ENCODE measurements at places on chromosomes 4 and X. TPM values are rescaled to one million over a fixed set of nuclear protein-coding genes. Genes with fewer than 3 reads are reported as not detected.

Gene ATP7A
- total RNA-seq = 15.1 TPM

Gene RBMXL3
- not detected for total RNA-seq

Gene ZCCHC12
- 61.6 TPM for total RNA-seq

Gene MFSD8
- 65.6 TPM for total RNA-seq

Gene RASL11B
- total RNA-seq = 19.2 TPM

Gene PAGE1
- total RNA-seq = 0.41 TPM

Gene ARHGAP36
- total RNA-seq = 0.41 TPM

Gene KDR
- total RNA-seq = 11.0 TPM

Gene PAGE5
- not detected for total RNA-seq

Gene EIF2S3
- 296 TPM for total RNA-seq

Gene CSAG1
- total RNA-seq = not detected

Gene RAB33A
- 42.4 TPM for total RNA-seq

Gene BTK
- total RNA-seq = 0.41 TPM

Gene TACR3
- total RNA-seq = 2.4 TPM

Gene ADH4
- total RNA-seq = not detected

Gene COX7B
- total RNA-seq = 79.9 TPM

Gene CENPVL2
- total RNA-seq = 3.3 TPM

Gene EVC2
- total RNA-seq = 2.0 TPM

Gene FHL1
- total RNA-seq = 90.1 TPM

Gene CORIN
- total RNA-seq = 0.82 TPM

Gene PPARGC1A
- 4.5 TPM for total RNA-seq

DNA sequence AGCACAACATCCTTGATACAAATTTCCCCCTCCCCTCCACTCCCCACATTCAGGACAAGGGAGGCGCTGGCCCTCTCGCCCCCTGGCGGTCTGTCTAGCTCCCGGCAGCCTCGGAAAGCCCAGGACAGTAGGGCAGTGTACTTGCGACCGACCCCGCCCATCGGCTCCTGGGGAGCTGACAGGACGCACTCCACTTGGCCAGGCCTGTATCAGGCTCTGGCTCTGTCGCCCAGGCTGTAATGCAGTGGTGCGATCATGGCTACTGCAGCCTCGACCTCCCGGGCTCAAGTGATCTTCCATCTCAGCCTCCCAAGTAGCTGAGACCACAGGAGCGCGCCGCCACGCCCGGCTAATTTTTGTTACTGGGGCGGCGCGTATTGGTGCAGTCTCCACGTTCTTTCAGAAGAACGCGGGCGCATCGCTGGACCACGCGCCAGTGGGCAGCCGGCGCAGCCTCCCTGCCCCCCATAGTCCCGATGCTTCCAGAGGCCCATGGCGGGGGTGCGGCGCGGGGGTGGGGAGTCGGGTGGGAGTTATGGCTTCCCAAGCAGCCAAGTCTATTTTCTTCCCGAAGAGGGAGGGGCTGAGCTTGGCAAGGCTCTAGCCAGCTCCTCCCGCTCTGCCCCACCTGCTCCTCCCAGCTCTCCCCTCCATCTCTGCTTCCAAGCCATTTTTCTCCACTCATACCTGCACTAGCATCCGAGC, 7.8 kb upstream of the AKAP14 start:
- DNase-seq = peak; percentile 28

- no peak for DNase-seq
Measured at GRCh38 chr4:88937081-88937480, 119.9 kb downstream of the FAM13A start.

- DNase-seq = no peak
Measured at GRCh38 chr4:85913931-85914694, 439.2 kb downstream of the ARHGAP24 start.

GRCh38 chrX:2371026-2371711, 129.6 kb downstream of the DHRSX start:
- no peak for DNase-seq

- DNase-seq = no peak
Measured at GRCh38 chr4:79025170-79025569, 85.9 kb upstream of the PAQR3 start.

GRCh38 chrX:129043138-129043537, 480.2 kb downstream of the SMARCA1 start:
- DNase-seq = no peak

GRCh38 chrX:66021401-66021764, 18.5 kb downstream of the VSIG4 start:
- DNase-seq = no peak

DNA sequence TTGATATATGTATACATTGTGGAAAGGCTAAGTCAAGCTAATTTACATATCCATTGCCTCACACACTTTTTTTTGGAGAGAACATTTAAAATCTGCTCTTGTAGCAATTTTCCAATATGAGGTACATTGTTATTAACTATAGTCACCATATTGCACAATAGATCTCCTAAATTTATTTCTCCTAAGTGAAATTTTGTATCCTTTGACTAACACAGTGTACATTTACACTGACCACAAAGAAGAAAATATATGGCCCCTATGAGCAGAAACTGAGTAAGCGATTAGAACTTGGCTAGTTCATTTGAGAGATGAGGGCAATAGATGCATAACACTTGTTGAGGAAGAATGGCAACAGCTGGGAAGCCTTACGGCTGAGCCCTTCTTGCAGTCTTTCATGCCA, 20.3 kb upstream of the GUCY1B1 start:
- no peak for DNase-seq

DNA sequence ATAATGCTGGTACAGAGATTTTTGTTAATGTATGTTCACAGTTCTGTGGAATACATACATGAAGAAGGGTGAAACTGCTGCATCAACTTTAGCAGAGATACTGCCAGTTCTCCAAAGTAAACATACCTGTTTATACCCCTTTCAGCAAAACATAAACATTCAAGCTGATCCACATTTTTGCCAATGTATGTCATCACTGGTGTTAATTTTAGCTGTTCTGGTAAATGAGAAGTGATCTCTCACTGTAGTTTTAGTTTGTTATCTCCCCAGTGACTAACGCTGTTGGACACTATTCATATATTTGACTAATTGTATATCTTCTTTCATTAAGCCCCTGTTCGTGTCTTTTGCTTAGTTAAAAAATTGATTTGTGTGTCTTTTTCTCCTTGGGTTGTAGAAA, 82.0 kb downstream of the HAUS3 start:
- no peak for DNase-seq

DNA sequence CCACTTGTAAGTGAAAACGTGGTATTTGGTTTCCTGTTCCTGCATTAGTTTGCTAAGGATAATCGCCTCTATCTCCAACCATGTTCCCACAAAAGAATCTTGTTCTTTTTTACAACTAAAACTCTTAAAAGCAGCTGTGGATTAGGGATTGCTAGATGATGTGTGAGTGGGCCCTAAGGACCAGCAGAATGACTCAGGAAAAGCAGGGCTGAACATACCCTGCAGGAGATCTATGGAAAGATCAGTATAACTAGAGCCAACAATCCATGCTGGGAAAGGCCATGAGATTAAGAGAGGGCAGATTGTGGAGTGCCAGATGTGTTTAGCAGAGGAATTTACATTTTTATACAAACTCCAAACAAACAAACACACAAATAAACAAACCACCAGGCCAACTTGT, 128.4 kb upstream of the TMEM164 start:
- no peak for DNase-seq

GRCh38 chr4:41510179-41510578, 27.8 kb upstream of the LIMCH1 start:
- no peak for DNase-seq

GRCh38 chr4:17010426-17011087, 112.1 kb upstream of the LDB2 start:
- no peak for DNase-seq

GRCh38 chrX:119625843-119626242, 19.6 kb upstream of the NKRF start:
- DNase-seq = no peak

- no peak for DNase-seq
Measured at GRCh38 chr4:151801547-151802516, 41.0 kb upstream of the GATB start.

DNA sequence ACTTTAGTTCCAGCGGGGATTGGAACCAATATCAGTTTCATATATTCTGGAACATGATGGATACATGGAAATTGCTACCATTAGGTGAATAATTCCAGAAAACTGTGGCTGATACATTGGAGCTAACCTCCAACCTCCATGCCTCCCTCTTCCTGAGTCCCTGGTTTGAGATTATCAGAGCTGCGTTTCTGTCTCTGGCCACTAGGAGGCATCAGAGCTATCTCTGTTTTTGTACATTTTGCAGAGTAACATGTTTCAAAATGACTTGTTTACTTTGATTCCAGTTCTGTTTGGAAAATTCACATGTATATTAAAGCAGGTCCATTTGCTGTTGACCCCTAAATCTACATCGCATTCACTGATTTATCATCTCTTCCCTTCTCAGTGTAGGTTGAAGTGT, 2.4 kb upstream of the RAB40AL start:
- no peak for DNase-seq

- DNase-seq = no peak
Measured at GRCh38 chr4:182493377-182493776, 250.2 kb downstream of the TENM3 start.

- no peak for DNase-seq
Measured at GRCh38 chrX:24858004-24858746, 157.6 kb downstream of the ARX start.

- DNase-seq = peak; percentile 56
Measured at GRCh38 chrX:134236626-134237614, at the start of gene CCDC160. Gene CCDC160 (plus strand): TSS chrX:134237182. CDS start chrX:134244801, 7,619 bp downstream.

DNA sequence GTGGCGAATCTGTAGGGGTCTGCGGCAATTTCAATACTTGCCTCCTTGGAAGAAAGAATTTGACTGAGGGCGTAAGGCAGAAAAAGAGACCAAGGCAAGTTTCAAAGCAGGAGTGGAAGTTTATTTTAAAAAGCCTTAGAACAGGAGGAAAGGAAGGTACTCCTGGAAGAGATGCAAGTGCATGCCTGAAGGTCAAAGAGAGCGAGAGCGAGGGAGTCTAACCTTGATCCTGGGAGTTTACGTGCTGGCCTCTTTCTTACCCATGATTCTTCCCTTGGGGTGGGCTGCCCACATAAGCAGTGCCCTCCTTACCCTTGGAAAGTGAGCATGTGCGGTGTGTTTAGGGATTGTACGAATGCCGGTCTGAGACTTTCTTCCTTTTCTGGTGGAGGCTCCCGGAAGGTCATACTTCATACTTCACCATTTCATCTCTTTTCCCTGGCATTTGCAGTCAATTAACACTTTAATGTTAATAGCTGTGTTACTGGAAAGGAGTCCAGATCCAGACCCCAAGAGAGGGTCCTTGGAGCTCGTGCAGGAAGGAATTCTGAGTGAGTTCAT, 40.0 kb downstream of the ARSD start:
- DNase-seq = no peak

DNA sequence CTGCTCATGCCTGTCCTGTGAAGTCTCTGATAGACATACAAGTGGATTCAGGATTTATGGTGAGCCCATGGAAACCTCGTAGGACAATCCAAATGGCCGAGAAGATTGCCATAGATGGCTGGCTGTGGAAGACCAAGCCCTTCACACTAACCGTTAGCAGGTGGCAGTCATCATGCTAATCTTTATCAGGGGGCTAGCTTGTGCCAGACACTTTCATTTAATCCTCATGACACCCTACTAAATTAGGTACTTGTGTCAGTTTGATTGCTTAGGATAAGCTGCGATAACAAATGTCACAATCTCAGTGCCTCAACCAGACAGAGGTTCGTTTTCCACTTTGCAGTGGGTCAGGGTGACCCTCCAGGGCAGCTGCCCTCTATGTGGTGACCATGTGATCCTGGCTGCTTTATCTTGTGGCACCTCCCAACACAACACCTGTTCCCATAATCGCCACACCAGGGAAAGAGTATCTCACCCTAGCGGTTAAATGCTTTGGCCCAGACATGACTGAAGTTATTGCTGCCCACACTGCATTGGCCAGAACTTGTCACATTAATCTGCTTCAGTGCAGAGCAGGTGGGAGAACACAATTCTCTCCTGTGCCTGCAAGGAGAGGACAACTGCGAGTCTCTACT, 60.8 kb downstream of the REPS2 start:
- no peak for DNase-seq

DNA sequence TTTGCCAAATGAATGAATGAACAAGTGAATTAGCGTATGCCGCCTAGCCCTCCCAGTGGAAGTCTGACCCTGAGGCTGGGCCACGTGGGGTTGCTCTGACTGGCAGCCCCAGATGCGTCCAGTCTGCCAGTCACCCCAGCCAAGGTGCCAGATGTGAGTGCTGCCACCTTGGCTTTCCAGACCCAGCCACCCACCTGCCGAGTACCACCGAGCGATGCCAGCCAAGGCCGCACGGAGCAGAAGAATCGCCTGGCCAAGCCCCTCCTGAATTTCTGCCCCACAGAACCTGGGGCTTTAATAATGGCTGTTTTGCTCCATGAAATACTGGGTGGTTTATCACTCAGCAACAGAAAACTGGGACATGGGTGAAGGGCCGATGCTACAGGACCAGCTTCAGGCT, 59.3 kb downstream of the ADRA2C start:
- DNase-seq = no peak

- peak; percentile 58 for DNase-seq
Measured at GRCh38 chrX:18354369-18355223, at the start of gene SCML2. Gene SCML2 (minus strand): TSS chrX:18354688. CDS start chrX:18334071, 20,617 bp downstream.

GRCh38 chr4:75302648-75303047, 211.6 kb downstream of the RCHY1 start:
- no peak for DNase-seq

GRCh38 chr4:161581262-161582230, 582.3 kb downstream of the FSTL5 start:
- DNase-seq = no peak

- DNase-seq = no peak
Measured at GRCh38 chr4:147851135-147851534, 119.2 kb downstream of the ARHGAP10 start.

GRCh38 chr4:4881432-4881831, 22.0 kb downstream of the MSX1 start:
- no peak for DNase-seq

DNA sequence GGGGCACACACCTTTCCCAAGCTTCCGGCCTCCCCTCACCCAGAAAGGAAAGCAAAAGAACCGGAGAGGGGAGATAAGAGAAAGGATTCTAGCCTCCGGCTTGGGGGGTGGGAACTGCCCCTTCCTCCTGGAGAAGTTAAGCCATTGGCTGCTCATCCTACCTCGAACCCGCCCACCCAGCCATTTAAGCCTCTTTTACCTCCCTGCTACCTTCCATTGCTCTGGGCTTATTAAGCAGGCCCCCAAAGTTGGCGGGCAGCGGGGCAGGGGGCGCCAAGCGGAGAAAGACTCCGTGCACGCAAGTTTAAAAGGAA, 2.3 kb downstream of the MAML3 start:
- DNase-seq = peak; percentile 53

- DNase-seq = no peak
Measured at GRCh38 chr4:150173432-150173861, 95.2 kb downstream of the DCLK2 start.

Measured in frontal cortex (tissue), 4 donors.